Activated naive CD4-positive, alpha-beta T cell (primary cell): ENCODE measurements at places on chromosomes 12 and 14.

DNA sequence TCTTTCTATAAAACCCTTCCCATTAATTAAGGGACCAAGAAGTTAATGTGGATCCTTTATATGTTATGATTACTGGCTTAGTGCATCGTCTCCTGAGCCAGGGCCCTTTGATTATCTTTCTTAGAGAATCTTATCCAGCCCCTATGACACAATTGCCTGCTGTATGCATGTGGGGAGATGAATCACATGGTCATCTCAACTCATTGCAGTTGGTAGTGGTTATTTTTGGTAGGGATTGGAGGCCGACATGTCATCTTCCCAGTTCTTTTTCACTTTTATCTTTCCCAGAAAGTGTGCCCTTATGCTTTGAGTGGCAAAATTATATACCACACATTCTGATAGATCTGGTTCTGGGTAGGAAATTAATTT lies 26.0 kb downstream of the ZNF664 start:
- DNase-seq = no peak

DNA sequence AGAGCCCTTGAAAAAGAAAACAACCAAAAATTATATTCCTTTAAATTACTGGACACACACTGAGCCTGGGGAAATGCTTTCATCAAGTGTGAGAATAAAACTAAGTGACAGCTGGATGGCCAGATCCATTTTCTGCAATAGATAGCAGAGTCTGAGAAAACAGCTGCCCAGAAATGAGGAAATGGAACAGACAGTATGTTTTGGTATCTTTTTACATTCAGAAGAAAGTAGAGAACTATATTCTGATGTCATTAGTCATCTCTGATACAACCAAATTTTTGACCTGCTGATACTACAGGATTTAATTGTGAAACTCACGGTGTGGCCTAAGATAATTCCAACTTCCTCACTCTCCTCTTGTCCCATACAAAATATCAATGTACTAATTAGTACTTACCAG lies 78.2 kb downstream of the HMGA2 start:
- no peak for DNase-seq

GRCh38 chr14:81400852-81401251 lies 728 bp upstream of the STON2 start:
- no peak for DNase-seq

DNA sequence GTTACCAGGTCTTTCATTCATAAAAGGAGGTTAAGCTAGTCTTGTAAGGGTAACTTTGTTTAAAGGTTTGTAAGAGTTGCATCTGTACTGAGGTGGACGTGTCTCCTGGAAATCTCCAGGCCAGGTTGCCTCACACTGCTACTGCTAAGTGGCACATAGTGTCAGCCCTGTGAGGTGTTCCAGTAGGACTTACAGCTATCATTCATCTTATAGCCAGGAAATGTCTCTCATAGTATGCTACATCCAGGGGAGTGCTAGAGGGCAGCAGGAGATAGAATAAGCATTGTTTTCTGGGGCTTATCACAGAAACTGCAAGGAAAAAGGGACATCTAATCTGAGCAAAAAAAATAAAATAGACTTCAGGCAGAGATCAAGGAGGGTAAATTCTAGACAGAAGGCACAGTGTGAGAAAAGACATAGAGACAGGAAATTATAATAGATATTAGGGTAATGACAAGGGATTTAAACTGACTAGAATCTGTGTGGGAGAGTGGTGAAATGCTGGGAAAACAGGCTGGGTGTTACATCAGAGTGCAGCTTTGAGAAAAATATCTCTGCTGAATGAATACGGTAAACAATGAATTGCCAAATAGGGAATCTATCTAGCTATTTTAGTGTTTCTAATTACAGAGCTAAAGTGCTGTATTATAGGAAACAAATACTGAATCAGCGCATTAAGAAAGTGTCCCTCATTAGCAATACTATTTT lies 205.1 kb upstream of the ABCD2 start:
- no peak for DNase-seq

- DNase-seq = no peak
Observed at GRCh38 chr12:7929083-7929792, 6.7 kb downstream of the SLC2A3 start.

DNA sequence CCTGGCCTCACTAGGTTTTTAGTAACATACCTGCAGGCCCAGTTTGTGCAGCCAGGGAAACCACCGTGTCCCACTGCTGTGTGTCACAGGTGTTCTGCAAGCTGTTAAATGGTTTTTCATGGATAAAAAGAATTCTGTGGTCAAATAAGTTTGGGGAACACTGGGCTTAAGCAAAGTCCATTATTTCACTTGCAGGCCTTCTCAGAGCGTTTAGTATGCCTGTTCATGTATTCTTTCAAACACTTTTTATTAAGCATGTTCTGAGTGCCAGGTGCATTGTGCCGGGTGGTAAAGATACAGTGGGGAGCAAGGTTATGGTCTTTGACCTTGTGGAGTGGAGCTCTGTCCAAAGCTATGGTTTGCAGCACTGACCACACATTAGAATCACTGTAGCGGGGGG lies 7.4 kb downstream of the RNFT2 start:
- DNase-seq = no peak

DNA sequence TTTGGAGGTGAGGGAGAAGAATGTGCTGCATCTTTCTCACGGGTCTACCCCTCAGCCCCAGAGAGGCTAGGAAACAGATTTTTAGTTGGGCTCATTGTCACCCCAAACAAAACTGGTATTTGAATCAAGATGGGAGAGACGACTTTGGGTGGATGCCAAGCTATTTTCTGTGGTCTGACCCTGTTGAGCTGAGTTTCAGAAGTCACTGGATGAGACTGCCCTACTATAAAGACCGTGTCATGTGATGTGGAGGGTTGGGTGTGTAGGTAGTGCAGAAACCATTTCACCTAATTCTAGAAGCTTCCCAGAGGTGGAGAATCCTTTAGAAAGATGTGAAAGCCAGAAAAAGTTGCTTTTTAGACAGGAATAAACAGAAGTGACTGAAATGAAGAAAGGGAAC lies 60.2 kb downstream of the IFT43 start:
- no peak for DNase-seq

DNA sequence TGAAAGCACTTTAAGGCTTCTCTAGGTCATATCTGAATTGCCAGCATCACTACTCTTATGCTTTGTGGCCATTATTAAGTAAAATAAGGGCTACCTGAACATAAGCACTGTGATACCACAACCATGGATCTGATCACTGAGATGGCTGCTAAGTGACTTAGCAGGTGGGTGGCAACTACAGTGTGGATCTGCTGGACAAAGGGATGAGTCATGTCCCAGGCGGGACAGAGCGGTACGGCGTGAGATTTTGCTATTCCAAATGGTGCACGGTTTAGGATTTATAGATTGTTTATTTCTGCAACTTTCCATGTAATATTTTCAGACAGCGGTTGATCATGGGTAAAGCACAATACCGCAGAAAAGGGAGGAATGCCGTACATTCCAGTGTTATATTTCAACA lies 39.4 kb downstream of the MLXIP start:
- DNase-seq = no peak

GRCh38 chr12:63997198-63997597 lies 152.7 kb downstream of the SRGAP1 start:
- no peak for DNase-seq
